ENCODE measurements at places on chromosomes 16 and 17.

DNA sequence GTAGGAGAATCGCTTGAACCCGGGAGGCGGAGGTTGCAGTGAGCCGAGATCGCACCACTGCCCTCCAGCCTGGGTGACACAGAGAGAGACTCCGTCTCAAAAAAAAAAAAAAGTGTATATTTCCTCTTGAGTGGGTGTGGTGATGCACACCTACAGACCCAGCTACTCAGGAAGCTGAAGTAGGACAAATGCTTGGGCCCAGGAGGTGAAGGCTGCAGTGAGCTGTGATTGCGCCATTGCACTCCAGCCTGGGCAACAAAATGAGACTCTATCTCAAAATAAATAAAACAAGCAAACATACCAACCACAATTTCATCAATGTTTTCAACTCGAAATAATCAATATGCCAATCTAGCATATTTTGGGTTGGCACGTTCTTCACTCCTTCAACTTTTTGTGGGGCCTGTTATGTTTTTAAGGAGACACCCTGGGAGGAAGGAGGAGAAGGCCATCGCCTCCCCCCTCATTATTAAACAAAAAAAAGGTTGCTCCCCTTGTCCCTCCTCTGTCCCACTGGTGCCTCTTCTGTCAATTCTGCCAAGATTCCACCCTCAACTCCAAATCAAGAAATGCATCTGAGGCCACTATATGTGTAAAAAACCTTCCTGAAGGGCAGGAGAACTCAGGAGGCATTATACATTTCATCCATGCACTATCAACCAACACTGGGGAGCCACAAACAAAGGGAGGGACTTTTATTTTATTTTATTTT is 52.4 kb upstream of the ATF7IP2 start:
- DNase-seq: no peak

DNA sequence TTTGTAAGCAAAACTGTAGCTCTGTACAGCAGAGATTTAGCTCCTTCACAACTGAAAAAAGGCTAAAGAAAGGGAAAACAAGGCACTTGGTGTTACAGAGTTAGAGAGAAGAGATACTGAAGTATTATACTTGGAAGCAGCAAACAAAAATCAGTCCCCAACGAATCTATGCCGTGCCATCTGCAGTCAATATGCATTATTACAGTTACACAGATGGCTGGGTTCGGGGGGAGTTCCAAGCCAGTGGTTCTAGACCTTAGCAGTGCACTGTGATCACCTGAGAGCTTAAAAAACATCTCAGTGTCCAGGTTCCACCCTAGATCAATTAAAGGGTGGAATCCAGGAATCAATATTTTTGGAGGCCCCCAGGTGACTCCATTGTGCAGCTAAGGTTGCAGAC is 489.9 kb downstream of the SHISA9 start:
- DNase-seq: no peak

GRCh38 chr16:52597772-52598483 is 51.0 kb upstream of the TOX3 start:
- no peak for DNase-seq

- no peak for DNase-seq
Measured at GRCh38 chr17:40448639-40449261, 5.5 kb downstream of the IGFBP4 start.

DNA sequence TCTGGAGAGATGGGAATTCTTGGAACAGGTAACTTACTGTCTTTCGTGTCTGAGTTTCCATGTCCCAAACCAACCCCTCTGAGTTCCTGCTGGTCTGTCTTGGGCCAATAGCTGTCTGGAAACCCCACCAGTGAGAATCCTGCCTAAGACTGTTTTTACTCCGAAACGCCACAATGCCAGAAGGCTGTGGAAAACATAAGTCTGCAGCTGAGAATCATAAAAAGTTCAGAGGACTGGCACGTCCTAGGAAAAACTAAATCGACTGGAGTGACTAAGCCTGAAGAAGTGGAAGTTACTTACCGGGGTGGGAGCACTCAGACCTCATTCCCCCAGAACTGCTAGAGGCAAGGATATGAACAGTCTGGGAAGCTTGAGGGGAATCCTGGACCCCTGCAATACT is 13.3 kb downstream of the LRRC75A start:
- DNase-seq: no peak

DNA sequence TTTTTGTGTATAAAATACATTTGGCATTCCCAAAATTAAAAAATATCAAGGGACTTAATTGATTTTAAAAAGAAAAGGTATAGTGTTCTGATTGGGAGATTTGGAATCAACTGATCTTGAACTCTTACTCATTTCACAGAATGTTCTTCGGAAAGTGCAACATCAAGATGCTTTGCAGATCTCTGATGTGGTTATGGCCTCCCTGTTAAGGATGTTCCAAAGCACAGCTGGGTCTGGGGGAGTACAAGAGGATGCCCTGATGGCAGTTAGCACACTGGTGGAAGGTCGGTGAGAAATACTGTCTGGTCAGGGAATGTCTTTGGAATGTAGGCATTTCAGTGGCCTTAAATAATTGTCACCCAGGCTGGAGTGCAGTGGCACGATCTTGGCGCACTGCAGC is 19.5 kb upstream of the TBKBP1 start:
- no peak for DNase-seq

DNA sequence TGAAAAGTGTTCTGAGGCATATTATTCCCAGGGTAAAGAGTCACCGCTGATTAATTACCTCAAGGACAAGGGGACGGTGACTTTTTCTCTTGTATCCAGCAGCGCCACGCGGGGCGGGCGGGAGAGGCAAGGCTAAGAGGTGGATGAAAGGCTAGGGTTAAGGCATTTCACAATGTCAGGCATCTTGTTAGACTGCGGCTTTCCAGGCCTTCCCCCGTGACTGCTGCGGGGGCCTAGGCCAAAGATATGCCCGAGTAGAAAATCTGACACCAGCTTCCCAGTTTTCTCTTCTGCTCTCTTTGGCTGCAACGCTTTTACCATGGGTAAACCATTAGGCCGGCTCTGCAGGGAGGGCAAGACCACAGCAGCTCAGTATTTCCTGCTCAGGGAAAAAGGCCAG is 698.2 kb downstream of the MAF start:
- DNase-seq: no peak

DNA sequence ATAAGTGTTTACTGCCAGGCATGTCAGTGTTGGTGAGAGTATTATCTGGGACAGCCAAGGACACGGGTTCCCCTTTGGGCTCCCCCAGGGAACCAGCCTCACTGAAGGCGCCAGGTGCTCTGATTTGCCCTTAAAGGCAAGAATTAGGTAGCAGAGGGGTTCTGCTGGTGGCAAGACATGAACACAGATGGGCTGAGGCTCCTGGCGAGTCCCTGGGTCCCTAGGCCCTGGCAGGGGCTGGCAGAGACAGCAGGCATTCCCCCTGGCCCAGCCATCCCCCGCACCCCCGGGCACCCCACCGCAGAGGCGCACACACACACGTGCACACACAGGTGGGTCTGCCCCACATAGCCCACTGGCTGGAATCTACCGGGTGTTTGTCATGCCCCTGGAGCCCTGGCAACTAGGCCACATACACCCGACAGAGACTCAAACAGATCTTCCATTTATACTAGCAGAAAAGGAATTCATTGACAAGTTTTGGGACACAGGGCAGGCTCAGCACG is 153.3 kb downstream of the C16orf78 start:
- DNase-seq: no peak

Measured in GDM1 (cell line).